ENCODE measurements at places on chromosomes 7 and 10. TPM values are rescaled to one million over a fixed set of nuclear protein-coding genes. Genes with fewer than 3 reads are reported as not detected.

FAM241B gene
- total RNA-seq, result not detected

SLC26A3 gene
- not detected for total RNA-seq

UPK3B gene
- total RNA-seq, result 47.5 TPM

AKR1C4 gene
- total RNA-seq, result not detected

CRYGN gene
- not detected for total RNA-seq
